Stimulated activated CD4-positive, alpha-beta T cell treated with anti-CD3 and anti-CD28 coated beads, TNF-alpha, amount 100 ng/mL, for 48 hours (primary cell): ENCODE measurements at places on chromosomes 2 and 18.

DNA sequence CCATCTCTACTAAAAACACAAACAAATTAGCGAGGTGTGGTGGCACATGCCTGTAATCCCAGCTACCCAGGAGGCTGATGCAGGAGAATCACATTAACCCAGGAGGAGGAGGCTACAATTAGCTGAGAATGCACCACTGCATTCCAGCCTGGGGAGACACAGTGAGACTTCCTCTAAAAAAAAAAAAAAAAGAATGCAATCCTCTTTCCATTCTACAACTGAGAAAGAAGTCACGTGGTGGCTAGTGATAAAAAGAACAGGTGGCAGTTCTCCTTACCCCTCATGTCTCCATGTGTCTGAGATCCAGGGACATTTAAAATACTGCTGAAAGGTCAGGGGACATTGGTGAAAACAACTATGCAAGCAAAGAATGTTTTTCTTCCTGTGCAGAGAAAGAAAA lies 24.4 kb upstream of the GPR39 start:
- no peak for DNase-seq

DNA sequence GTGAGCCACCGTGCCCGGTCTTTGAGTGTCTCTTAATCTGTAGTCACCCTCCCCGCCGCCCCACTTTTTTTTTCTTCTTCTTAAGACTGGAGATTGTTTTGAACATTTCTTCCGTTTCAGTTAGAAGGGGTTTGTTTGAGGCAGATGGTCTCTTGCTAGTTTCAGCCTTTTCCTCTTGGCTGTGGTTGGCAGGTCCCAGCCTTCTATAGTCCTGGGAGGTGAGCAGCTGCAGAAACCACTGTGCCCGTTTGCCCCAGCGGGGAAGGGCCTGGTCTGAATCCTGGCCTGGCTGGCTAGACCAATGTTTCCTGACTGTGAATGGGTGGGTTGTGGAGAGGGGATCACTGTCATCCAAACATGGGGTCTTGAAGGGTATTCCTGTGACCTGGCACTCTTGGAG lies 30.1 kb upstream of the MCFD2 start:
- no peak for DNase-seq

- DNase-seq: no peak
Observed at GRCh38 chr18:11251891-11252270, 102.5 kb upstream of the PIEZO2 start.

- DNase-seq: no peak
Observed at GRCh38 chr2:191686066-191686465, 8.1 kb downstream of the NABP1 start.

- no peak for DNase-seq
Observed at GRCh38 chr2:150620855-150621254, 133.4 kb upstream of the RND3 start.

GRCh38 chr2:66323406-66323805 lies 111.5 kb upstream of the MEIS1 start:
- no peak for DNase-seq

GRCh38 chr2:10392100-10392499 lies 56.0 kb downstream of the ODC1 start:
- DNase-seq: no peak

- DNase-seq: no peak
Observed at GRCh38 chr2:21367421-21367820, 243.7 kb downstream of the TDRD15 start.

- DNase-seq: no peak
Observed at GRCh38 chr2:162720559-162721271, 117.9 kb downstream of the KCNH7 start.

DNA sequence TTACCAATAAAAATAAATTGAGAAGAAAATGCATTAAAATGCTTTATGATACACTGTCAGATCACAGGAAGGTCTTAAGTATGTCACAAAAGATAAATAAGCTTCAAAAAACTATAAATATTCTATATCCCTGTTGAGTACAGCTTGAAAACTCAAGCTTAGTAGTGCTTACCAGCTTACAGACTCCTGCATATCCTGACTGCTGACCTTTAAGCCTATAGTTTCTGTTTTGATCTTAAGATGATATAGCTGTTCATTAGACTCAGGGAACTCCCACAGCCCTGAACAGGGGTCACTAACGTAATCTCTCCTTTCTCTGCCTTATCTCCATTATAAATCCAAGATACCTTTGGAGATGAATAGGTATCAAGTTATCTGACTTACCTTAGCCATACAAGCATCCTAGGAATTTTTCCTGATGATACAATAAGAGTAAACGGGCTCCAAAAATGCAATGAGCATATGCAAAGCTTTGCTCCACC lies 93.7 kb upstream of the RBBP8 start:
- no peak for DNase-seq

DNA sequence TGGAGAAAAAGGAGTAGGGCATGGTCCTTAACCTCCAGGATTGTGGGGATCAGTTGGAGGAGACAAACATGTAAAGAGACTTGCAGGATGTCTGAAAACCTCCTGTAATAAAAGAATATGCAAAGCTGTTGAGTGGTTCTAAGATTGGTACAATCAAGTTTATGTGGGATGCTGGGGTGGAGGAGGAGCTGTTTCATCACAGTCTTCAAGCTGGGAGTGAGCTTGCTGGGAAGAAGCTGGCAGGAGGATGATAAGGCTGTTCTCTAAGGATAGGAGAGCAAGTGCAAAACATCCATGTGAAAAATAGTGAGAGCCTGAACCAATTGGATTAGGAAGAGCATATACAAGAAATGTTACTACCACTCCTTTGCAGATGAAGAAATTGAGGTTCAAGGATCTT lies 161.9 kb upstream of the CRIM1 start:
- DNase-seq: no peak

DNA sequence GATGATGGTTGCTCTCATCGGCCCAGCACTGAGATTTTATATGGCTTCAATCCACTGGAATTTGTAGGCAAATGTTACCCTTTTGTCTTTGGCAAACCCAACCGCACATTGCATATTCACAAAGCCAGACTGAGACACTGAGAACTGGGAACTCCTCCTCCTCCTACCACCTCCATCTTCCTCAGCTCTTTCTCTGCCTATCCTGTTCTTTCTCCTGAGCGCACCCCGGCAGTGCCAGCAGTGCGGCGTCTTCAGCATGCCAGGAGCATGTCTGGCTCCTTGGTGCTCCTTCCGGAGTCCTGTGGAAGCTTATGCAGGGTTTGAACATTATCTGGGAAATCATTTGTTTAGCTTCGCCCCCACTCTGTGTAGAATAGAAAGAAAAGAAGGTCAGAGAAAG lies 50.8 kb downstream of the TRIB2 start:
- DNase-seq: no peak

GRCh38 chr2:112482309-112483041 lies 519 bp downstream of the TTL start:
- DNase-seq: no peak

GRCh38 chr2:240840435-240841060 lies 20.5 kb upstream of the KIF1A start:
- no peak for DNase-seq

- DNase-seq: no peak
Observed at GRCh38 chr2:151792589-151792988, 35.6 kb downstream of the ARL5A start.

GRCh38 chr2:176536439-176537133 lies 267.3 kb downstream of the MTX2 start:
- DNase-seq: no peak

GRCh38 chr2:2762913-2763312 lies 431.8 kb upstream of the MYT1L start:
- no peak for DNase-seq

- DNase-seq: no peak
Observed at GRCh38 chr2:223019987-223020717, 31.8 kb upstream of the KCNE4 start.

DNA sequence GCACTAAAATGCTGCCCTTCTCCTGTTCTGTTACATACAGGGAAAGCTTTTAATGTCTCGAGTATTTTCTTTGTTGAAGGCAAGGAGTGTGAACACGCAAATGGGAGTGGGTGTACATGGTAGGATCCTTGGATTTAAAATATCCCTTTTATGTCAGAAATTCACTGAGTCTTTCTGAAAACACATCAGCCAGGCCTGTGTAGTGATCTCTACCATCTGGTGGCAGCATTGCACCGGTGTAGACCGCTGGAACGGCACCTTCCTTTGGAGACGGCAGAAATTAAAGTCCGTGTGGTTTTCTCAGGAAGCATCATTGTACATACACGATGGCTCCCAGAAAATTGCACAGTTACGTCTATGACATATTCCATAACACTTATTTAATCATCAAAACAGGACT lies 515.8 kb downstream of the GALR1 start:
- no peak for DNase-seq

DNA sequence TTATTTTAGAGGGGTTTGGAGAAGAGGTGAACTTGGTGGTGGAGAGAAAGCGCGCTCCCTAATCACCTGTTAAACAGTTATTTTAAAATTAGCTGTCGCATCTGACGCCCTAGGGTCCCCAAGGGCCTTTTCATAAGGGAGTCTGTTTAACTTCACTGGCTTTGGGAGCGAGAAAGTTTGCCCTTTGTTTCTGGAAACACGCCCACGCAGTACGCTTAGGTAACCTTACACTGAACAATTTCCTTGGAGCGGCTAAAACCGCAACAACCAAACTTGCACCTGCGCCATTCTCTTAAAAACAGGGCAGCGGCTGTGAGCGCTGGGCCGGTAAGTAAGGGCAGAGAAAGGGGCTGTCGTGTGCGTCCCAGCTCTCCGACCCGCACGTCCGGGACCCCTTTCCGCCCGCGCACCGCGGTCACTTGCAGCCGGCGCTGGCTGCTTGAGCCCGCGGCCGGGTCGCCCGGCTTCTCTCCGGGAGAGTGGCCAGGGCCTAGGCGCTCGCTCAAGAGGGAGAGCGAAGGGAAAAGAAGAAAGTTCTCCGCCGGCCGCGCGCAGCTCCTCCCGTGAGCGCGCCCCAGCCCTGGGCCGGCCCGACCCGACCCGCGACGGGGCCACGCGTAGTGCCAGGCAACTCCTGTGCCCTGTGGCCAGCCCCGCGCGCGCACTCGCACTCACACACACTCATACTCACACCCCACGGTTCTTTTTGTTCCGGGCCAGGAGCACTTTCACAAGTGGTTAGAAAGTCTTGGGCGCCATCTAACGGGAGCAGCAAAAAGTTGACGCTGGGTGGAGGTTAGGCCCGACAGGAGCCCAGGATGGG lies 19.2 kb downstream of the POU3F3 start:
- no peak for DNase-seq

- no peak for DNase-seq
Observed at GRCh38 chr18:56902653-56903052, 244.2 kb upstream of the BOD1L2 start.

GRCh38 chr2:10223932-10224720 lies 78.6 kb upstream of the HPCAL1 start:
- DNase-seq: no peak

GRCh38 chr2:215664847-215665525 lies 229.1 kb upstream of the FN1 start:
- no peak for DNase-seq

GRCh38 chr2:36459725-36460137 lies 104.2 kb downstream of the CRIM1 start:
- no peak for DNase-seq

DNA sequence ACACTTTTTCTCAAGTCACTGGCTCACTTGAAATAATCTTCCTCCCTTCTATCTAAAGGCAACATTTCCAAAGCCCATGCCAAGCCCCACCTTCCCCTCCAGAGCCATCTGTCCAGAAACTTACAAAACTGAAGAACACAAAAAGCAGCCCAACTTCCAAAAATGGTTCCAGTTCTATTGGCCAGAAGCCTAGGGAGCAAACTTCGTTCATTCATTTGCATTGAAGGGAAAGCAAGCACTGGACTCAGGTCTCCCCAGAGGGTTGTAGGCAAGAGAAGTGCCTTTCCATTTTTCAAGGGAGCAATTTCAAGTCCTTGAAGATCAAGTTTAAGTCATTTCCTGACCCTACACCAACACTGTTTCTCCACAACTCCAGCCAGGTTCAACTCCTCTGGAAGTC lies 585.0 kb downstream of the BCL11A start:
- DNase-seq: no peak

GRCh38 chr18:34321066-34321465 lies 96.4 kb upstream of the NOL4 start:
- no peak for DNase-seq

- no peak for DNase-seq
Observed at GRCh38 chr2:5932556-5933469, 240.6 kb downstream of the SOX11 start.

DNA sequence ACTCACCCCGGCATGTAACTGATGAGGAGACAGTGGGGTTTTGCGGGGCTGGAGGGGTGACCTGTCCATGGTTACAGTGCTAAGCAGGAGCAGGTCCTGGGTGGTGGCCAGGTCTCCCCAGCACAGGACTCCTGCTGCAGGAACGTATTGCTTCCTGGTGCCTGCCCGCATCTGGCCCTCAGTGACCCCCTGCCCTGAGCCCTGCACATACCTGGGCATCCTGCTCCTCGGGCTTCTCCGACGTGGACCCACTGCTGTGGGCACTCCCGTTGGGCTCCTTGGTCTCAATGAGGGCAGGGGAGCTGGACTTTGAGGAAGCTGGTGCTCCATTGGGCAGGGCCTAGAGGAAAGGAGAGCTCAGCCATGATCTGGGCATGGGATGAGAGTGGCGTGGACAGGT lies 43.5 kb downstream of the CENPO start:
- DNase-seq: no peak

GRCh38 chr2:180985771-180986395 lies 5.5 kb downstream of the UBE2E3 start:
- DNase-seq: no peak

DNA sequence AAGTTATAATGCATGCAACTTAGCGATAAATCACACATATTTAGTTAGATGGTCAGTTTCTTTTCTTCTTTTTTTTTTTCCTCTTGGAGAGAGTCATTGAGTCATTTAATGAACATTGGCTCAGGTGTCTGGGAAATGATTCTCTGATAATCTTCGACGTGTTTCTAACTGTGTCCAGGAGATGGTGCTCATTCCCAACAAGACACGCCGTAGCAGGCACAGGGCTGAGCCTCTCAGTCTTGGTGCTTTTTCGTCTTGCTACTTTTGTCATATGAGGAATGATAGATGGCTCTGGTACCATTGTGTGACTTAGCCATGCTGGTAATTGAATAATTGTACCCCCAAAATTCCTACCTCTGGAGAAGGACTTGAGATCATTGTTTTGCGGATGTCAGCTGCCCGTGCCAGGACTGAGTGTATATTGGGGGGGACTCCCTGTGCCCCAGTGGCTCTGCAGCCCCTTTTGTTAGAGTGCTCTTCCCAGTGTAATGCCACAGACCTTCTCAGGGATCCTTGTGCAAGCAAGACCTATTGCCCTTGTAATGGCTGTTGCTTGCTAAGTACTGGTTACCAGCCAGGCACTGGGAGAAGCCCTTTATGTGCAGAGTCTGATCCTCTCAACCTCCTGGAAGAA lies 107.6 kb upstream of the CYRIA start:
- no peak for DNase-seq

DNA sequence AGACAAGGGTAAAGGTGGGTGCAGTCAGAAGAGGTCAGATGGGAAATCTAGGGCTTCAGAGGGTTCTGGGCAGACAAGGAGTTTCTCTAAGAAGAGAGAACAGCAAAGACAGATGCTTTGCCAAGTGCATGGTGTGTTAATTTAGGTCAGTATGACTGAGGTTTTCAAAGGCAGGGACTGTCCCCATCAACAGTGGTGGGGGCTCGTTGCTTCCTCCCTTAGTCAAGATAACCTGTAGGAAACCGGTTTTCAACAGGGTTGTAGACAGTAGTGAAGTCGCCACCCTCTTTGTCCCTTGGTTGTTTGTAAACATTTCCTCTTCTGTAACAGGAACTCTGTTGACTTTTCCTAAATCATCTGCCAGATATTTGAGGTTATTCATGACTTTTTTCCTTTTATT lies 11.6 kb downstream of the RAB12 start:
- no peak for DNase-seq
